ENCODE measurements at places on chromosomes 3 and 15.

- no peak for DNase-seq
These were observed 110.3 kb downstream of the PDE8A start for GRCh38 chr15:85091990-85092389.

DNA sequence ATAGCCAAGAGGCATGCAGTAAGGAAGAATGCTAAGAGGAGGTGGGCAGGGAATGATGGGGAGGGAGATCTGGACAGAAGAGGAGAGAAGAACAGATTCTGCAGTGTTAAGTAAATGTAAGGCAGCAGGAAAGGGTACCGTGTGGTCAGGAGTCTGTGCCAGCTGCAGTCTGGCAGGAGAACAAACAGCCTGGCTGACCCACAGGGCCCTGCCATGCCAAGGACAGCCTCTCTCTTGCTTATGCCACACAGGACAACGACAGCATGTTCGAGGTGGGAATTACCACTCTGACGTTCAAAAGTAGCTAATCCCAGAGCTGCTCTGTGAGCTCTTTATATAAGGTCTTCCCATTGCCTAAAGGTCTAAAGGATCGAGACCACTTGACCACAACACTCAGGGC, 31.3 kb downstream of the DAPK2 start:
- DNase-seq: no peak

DNA sequence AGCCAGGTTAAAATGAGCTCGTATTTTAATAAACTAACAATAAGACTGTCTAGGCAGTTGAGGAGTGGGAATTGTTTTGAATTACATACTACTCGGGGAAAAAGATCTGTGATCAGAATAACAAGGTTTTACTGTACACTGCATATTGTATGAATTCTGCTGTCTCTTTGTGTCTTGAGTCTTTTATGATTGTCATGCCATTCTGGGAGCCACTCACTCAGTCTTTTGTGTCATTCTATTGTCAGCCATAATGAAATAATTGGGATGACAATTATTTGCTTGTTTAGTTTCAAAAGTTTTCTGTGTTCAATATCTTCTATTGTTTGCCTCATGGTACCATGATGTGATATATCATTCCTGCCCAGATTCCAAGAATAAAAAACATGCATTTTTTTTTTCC, 339.6 kb upstream of the TBL1XR1 start:
- DNase-seq: no peak

GRCh38 chr3:49668861-49669260, 5.3 kb upstream of the APEH start:
- DNase-seq: no peak

GRCh38 chr3:194158942-194159439, 23.0 kb downstream of the HES1 start:
- no peak for DNase-seq

GRCh38 chr3:134737516-134737915, 57.5 kb upstream of the EPHB1 start:
- DNase-seq: no peak

DNA sequence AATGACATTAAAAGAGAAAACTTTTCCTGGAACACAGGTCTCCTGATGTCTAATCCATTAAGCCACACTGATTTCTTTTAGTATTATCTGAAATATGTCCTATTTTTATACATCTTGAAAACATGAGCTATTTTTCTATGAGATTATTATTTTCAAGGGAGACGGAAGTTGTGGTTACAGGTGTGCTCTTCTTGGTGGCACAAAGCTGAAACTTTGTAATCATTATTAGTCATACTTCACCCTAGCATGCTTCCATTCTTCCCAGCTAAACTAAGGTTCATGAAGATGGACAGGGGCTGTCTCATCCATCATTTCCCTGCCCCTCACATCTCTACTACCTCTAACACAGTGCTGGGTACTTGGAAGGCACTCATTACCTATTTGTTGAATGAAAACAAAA, 85.6 kb upstream of the POU1F1 start:
- no peak for DNase-seq

GRCh38 chr15:51244423-51244869, 94.0 kb downstream of the CYP19A1 start:
- no peak for DNase-seq

GRCh38 chr3:150868282-150868681, 37.0 kb downstream of the MINDY4B start:
- DNase-seq: no peak

GRCh38 chr3:119628816-119629445, 31.2 kb downstream of the PLA1A start:
- DNase-seq: no peak

DNA sequence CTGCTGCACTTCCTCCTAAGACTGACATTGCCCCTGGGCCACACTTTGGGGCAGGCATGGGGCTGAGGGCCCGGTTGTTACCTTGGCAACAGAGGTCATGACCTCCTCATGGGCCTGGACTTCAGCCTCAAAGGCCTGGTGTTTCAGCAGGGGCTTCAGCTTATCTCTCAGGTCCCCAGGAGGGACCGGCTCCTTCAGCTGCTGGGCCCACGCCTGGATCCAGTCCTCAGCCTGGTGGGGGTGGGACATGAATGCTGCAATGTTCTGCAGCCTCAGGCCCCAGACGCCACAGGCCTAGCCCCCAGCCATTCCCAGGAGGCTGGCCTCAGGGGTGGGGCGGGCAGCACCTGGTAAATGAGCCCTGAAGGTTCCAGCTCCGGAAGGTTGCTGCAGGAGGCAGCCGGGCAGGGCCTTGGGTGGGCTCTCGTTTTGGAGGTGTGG, 27.6 kb downstream of the SPTBN5 start:
- DNase-seq: no peak

GRCh38 chr3:40996382-40996781, 202.9 kb upstream of the CTNNB1 start:
- no peak for DNase-seq

- DNase-seq: no peak
These were observed 267.3 kb downstream of the RORA start for GRCh38 chr15:60961541-60962485.

DNA sequence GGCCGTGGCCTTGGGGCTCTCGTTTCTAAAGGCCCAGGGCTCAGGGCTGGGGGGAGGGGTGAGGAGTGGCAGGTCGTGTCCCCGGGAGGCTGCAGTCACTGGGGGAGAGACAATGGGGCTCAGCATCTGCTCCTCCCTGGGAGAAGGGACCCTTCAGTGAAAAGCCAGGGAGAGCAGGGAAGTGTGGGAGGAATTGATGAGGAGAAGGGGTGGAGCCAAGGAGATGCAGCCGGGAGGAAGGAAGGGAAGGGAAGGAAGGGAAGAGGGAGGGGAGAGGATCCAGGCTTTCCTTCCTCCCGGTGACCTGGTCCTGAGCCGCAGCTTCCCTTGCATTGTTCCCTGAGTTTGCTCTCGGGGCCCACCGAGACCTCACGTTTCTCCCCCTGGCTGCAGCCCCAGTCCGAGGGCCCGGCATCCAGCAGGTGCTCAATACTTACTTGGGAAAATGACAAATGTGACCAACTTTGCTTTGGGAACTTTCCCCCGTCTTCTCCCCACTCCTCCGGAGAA, 1.4 kb upstream of the ZNF710 start:
- DNase-seq: no peak

DNA sequence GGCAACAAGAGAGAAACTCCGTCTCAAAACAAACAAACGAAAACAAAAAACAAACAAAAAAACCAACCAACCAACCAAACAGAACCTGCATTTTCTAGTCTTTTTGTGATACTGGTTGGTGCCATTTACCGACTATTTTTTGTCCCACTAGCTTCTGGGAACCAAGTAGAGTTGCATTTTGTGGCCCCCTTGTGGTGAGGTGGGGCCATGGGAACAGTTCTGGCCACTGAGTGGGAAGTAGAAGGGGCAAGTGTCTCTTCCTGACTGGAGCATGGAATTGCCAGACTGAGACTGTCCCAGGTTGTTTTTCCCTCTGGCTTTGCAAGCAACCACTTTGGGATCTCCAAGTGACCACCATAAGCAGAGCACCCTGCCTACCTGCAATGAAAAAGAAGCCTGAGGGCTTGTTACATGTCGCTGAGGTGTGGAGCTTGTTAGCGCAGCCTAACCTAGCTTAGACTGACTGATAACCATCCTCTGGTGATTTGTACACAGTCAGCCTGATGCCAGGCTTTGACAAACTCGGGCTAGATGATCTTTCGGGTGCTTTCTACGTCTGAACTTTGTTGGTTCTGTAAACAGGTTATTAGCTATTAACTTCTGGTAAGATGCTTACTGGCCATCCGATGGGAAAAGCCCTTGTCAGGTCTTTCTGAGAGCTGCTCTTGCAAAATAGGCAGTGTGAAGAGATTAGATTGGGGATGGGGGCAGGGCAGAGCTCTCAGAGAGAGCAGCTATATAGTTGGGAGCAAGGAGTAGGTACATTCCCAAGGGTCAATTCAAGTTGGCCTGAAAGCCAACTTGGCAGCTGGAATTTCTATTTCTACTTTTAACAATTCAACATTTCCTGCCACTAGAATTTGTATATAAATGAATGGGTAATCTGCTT, 172.2 kb downstream of the SSR3 start:
- DNase-seq: no peak

- DNase-seq: no peak
These were observed 41.9 kb downstream of the CCDC12 start for GRCh38 chr3:46934498-46935167.

GRCh38 chr3:144586382-144586781, 614.8 kb downstream of the DIPK2A start:
- DNase-seq: no peak

DNA sequence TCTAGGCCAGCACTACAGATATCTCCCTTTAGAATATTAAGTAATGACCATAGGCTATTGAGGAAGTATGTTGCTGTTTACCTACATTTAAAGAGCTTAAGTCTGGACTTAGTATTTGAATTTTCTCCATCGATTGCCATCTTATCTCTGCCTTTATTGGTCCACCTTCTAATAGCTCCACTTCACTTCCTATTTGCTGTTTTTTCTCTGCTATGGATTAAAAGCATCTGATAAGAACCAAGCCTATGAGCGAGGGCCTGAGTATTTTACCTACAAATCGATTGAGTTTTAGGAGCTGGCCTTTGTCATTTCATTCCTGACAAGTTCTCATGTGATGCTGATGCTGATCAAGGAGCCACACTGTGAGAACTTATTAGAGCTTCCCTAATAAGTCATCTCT, 52.6 kb upstream of the AKAP13 start:
- no peak for DNase-seq

DNA sequence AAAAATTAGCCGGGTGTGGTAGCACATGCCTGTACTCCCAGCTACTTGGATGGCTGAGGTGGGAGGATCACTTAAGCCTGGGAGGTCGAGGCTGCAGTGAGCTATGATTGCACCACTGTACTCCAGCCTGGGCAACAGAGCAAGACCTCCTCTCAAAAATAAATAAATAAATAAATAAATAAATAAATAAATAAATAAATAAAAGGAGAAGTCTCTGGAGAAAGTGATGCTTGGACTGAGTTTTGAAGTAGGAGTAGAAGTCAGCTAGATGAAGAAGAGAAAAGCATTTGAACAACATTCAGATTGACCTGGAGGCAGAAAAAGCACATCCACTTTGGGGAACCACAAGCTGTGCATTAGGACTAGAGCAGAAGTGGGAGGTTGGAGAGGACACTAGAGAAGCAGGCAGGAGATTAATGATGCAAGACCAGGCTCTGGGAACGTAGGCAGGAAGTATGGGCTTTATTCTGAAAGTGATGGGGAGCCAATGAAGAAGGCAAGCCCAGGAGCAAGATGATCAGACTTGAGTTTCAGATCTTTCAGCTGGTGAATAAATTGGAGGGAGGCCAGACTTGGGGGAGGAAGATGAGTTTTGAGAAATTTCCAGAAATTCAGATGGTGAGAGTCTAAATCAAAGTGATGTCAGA, 48.7 kb downstream of the KLHL6 start:
- no peak for DNase-seq

DNA sequence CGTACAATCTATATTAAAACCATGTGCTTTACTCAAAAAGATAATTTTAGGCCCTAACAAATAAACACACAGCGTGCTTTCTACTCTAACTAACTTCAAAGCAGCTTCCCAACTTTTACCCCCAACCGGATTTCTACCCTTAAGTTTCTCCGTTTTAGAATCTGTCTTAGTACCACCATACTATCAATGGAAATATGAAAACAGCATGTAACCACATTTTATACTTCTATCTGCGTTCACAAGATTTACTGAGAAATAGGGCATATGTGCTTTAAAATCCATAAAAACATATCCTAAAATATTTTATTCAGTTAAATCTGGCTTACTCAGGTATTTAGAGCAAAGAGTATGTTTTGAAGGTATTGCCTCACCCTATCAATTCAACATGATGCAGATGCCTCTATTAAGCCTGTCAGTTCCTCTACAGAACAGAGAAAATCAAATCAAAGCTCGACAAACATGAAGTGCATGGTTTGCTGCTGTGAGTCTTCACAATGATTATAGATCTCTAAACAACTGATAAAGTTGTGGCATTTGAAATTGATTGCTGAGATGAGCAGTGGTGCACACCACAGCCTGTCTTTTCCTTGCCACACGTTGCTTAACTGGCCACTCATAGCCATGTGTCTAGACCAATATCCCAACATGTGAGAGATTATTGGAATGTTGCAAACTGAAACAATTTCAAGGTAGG, 44.5 kb upstream of the ZPLD1 start:
- no peak for DNase-seq

DNA sequence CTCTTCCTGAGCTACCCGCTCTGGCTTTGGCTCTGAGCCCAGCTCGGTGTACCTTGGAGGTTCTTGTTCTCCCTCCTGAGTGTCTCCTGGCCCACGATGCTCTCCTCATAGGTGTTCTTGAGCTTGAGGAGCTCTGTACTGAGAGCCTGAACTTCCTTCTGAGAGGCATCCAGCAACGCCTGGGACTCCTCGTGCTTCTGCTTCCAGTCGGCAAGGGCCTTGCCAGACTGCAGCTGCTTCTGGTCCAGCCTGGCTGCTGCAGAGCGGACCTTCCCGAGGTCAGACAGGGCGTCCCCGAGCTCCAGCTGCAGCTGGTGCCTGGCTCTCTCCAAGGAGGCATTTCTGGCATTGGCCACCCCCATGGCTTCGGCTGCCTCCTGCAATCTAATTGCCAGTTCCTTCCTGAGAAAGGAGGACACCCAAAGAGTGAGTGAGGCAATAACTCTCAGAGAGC, 99.8 kb downstream of the MYH15 start:
- DNase-seq: no peak
